ENCODE measurements at places on chromosomes 16 and 17. TPM values are rescaled to one million over a fixed set of nuclear protein-coding genes. Genes with fewer than 3 reads are reported as not detected.

DNA sequence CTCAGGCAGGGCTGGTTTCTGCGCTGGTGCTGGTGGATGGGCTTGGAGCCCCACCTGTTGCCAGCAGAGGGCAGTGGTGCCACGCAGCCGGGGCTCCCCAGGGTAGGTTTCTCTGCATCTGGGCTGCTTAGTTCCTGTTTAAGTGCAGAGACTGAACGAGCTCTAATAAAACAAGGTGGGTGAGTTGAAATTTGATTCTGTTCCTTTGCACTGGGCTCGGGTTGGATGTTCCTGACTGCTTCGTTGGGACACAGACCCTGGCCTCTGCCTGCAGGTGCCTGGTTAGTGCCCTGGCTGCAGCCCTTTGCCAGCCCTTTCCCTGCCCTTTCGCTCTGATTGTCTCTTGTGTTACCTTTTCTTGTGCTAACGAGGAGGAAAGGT is 30.0 kb downstream of the TBCD start:
- peaks cover 7% of the 10 kb centered on the region for H3K4me1 ChIP-seq
- no peak overlapping the region for H3K27ac ChIP-seq
- no peak overlapping the region for H3K4me3 ChIP-seq
- H3K27me3 ChIP-seq = no peaks in the 10 kb centered on the region
- DNase-seq = peak; percentile 80

GRCh38 chr17:10162096-10162495 is 36.3 kb downstream of the GAS7 start:
- no peak overlapping the region for H3K4me3 ChIP-seq
- no peak overlapping the region for H3K27ac ChIP-seq
- peaks cover 8% of the 10 kb centered on the region for H3K27me3 ChIP-seq
- H3K4me1 ChIP-seq = no peaks in the 10 kb centered on the region
- H3K36me3 ChIP-seq = no peaks in the 10 kb centered on the region
- no peak for DNase-seq

GRCh38 chr16:2973093-2973492 is 3.9 kb downstream of the PAQR4 start:
- H3K27me3 ChIP-seq = peaks cover 5% of the 10 kb centered on the region
- no peak overlapping the region for H3K27ac ChIP-seq
- DNase-seq = no peak
- no peak overlapping the region for H3K4me3 ChIP-seq

GRCh38 chr17:2580151-2580550 is 13.3 kb upstream of the PAFAH1B1 start:
- no peaks in the 10 kb centered on the region for H3K36me3 ChIP-seq
- no peak overlapping the region for H3K27ac ChIP-seq
- no peak overlapping the region for H3K4me3 ChIP-seq
- peaks cover 4% of the 10 kb centered on the region for H3K27me3 ChIP-seq
- DNase-seq = no peak

- H3K4me1 ChIP-seq = no peaks in the 10 kb centered on the region
- H3K36me3 ChIP-seq = peaks cover 27% of the 10 kb centered on the region
- no peak overlapping the region for H3K4me3 ChIP-seq
- H3K27ac ChIP-seq = no peak overlapping the region
- no peak for DNase-seq
Observed at GRCh38 chr16:82146957-82147356, 23.1 kb downstream of the MPHOSPH6 start.

TNFRSF13B gene
- not detected for total RNA-seq

CD300LB gene
- total RNA-seq = not detected

All from activated T-helper 1 cell treated with anti-CD3 and anti-CD28 coated beads, Interleukin-12 subunit alpha, Interleukin-12 subunit beta, Interleukin-2, Interleukin-4 antibody, amounts not matched to agents 30 ng/mL and 10 ng/mL and 1 ng/mL, durations not matched to agents 14 hours and 24 hours and 36 hours (primary cell).